ENCODE measurements at places on chromosomes 6 and 20.

DNA sequence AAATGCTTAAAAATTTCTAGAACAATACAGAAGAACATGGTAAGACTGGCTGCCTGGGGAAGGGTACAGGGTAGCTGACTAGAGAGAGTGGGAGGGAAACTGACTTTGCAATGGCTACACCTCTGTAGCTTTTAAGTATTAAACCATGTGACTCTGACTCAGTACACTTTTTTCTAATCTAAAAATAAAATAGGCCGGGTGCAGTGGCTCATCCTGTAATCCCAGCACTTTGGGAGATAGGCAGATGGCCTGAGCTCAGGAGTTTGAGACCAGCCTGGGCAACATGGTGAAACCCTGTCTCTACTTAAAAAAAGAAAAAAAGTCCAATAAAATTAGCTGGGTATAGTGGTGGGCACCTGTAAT, 18.5 kb downstream of the ATP9A start:
- peak; percentile 53 for DNase-seq

DNA sequence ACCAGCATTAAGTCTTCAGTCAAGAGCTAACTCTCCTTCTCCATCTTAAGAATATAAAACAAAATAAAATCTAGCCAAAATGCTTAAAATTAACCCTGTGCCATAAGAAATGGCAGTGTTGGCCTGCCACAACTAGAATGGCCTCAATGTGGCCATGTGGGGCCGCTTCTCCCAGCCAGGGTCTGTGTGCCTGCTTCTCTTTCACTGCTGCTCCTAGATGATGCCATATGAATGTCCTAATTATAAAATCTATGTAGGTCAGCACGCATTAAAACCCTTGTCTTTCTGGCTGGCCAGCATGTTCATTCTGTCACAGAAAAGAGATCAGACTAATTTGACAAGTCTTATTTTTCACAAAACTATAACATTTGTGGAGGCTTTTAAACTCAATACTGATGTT, 102.6 kb downstream of the C6orf118 start:
- DNase-seq = no peak

- no peak for DNase-seq
Observed at GRCh38 chr20:4779616-4780015, 57.9 kb downstream of the PRND start.

- DNase-seq = no peak
Observed at GRCh38 chr6:10505529-10505928, 15.6 kb upstream of the GCNT2 start.

GRCh38 chr6:14068133-14068532, 49.4 kb upstream of the CD83 start:
- peak; percentile 29 for DNase-seq

DNA sequence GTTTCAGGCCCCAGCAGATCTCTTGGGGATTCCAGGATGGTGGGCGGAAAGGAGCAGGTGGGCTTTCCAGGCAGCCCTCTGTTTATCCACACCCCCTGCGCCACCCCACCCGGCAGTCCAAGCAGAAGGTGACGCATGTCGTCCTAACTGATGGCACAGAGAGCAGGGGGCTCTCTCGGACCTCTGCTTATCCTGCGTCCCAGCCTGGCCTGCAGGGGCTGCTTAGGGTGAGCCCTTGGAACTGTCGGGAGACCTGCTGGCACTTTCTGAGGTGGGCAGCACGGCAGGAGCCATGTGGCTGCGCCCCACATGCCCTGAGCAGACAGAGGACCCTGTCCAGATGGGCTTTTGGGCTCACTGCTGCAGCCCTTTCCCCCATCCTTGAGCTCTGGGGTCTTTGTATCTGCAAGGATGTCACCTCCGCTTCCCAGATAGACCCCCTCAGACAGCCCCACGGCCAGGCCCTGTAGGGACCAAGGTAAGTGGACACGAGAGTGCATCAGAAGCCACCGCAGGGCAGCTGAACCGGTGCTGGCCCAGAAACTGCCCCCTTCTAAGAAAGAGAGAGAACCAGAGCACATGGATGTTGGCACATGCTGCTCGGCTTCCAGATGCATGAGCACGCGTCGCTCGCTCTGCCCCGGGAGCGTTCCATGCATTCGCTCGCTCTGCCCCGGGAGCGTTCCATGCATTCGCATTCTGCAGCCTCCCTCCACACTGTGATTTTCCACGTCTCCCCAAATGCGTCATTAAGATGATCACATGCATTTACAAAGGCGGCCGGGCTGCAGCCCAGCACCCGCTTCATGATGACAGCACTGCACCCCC, 246.7 kb downstream of the TAF4 start:
- no peak for DNase-seq

GRCh38 chr6:81985191-81985590, 232.7 kb upstream of the TENT5A start:
- DNase-seq = no peak

GRCh38 chr6:166424431-166424830, 41.7 kb upstream of the MPC1 start:
- no peak for DNase-seq

- no peak for DNase-seq
Observed at GRCh38 chr6:56556751-56557540, 85.7 kb downstream of the DST start.

DNA sequence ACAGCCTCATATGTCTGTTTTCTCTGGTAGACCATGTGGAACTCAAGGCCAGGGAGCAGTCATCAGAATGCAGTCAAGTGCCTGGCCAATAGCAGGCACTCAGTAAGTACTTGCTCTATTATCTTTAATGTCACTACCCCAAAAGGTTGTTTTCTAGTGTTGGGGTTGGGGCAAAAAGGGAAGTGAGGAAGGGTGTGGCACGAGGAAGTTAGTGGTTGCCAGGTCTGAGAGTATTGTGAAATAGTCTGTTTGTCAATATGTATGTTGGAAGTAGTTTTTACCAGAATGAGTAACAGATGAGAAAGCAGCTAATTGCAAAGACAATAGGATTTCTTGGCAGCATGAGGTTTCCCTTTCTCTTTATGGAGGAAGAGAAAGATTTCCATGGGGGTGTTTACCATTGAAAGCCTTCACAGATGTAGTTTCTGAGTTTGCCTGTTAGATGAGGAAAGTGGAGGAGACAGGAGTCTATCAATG, 59.5 kb upstream of the ARMH2 start:
- DNase-seq = no peak

GRCh38 chr6:121522265-121522664, 86.8 kb downstream of the GJA1 start:
- DNase-seq = peak; percentile 82

DNA sequence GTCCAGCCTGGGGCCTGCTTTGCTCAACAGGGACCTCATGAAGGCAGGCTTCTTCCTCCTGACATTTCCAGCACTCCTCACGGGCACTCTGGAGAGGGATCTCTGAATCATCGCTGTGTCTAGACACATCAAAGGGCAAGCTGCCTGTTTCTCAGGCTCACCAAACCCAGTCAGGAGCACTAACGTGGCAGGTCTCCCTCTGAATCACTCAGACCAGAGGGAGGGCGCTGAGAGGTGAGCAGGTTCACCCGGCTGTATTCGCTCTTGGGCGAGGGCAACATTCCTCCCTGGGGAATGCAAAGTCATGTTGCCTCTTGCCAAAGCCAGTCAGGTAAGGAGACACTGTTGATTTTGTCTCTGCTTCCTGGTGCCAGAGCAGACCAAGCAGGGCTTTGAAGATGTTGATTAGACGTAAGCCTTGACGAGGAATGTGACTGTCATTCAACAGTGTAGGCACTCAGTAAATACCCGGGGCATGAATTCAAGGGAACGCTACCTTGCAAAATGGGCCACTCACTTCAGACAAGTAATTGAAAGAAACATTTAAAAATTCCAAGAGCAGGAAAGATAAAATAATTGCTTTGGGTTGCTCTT, 50.1 kb downstream of the CYP24A1 start:
- DNase-seq = peak; percentile 52

GRCh38 chr20:1337441-1337840, 8.5 kb upstream of the SDCBP2 start:
- no peak for DNase-seq

- no peak for DNase-seq
Observed at GRCh38 chr6:17343215-17343614, 50.2 kb upstream of the CAP2 start.
